ENCODE measurements at places on chromosomes 6 and 20.

DNA sequence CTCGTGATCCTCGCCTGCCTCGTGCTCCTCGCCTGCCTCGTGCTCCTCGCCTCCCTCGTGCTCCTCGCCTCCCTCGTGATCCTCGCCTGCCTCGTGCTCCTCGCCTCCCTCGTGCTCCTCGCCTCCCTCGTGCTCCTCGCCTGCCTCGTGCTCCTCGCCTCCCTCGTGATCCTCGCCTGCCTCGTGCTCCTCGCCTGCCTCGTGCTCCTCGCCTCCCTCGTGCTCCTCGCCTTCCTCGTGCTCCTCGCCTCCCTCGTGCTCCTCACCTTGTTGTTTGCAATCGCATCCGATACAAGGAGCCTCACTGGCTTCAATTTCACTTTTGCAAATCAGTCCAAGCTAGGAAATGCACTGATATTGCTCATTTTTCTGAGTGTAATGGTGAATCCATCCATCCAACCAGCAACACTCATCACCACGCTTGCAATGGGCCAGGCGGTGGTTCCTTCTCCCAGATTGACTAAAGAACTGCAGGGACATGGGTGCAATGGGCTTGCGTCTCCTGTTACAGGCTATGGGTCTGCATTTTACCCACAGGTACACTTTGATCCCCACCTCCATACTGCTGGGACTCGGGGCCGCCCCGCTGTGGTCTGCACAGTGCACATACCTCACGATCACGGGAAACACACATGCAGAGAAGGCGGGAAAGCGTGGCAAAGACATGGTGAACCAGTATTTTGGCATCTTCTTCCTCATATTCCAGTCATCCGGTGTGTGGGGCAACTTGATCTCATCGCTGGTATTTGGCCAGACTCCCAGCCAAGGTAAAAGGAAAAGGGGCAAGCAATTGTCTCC, 4.6 kb downstream of the UNC93A start:
- DNase-seq, result no peak

DNA sequence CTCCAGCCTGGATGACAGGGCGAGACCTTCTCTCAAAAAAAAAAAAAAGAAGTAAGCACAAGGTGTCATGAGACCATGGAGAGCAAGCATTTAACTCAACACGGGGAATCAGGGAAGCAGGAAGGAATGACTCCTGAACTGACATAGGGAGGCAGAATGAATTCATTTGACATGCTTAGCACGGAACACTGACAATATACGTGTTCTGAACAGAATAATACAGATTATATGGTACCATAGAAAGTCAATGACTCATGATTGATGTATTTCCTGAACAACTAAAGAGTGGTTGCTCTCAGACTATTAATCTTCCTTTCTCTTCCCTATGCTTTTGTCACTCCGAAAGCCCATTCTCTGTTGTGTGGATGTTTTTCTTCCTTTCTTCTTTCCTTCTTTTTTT, 20.7 kb upstream of the ASIP start:
- DNase-seq, result no peak

GRCh38 chr6:74939721-74940620, 265.9 kb downstream of the COL12A1 start:
- DNase-seq, result no peak

DNA sequence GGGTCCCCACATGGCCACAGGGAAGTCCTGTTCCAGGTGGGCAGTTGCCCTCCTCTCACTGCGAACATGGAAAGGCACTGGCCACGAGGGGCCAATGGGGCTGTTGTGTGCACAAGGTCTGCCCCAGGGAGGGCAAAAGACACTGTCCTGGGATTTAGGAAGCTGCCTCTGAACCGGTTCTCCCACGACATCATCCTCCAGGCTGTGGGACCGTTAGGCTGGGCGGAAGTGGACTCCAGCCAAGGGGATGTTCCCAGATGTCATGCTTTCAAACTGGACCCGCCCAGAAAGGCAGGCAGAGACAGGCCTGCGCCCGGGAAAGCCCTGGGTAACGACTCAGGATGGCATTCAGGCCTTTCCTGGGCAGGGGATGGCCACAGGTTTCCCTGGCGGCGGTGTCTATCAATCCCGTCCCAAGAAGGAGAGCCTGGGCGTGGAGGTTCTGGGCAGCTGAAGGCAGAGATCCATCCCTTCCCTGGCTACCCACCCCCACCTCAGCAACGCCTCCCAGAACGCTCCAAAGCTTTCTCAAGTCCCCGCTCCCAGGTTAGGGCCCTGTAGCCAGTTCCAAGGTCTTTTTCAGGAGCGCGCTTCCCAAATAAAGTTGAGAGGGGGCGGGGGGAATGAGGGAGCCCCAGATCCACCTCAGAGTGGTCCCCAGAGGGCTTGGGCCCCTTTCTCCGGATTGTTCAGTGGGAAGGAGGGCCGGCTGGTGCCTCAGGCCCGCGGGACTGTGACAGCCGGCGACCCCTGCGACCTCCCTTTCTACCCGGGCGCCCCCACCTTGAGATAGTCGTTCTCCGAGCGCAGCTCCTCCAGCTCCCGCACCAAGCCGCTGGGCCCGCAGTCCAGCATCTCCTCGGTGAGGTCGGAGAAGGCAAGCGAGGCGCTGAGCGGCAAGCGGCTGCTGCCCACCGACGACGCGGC, 13.8 kb upstream of the TLDC2 start:
- no peak for DNase-seq

DNA sequence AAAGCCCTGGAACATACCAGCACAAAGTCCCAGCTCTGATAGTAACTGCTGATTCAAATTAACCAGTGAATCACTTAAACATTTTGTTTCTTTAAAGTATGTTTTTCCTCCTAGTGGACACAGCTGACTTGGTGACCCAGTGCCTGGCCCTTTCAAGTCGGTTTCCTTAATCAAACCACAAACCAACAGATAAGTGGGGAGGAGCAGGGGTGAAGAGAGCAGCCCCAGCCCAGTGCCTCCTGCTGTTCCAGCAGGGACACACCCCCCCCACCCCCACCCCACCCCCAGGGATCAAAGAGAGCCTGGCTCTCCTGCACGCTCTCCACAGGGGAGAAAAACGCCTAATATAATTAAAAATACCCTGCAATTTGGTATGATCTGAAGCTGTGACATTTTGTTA, 55.4 kb upstream of the TBXT start:
- DNase-seq, result no peak

- DNase-seq, result peak; percentile 58
Measured at GRCh38 chr20:5557123-5557522, 193.1 kb upstream of the SHLD1 start.

- peak; percentile 76 for DNase-seq
Measured at GRCh38 chr20:63698739-63699465, 2.5 kb downstream of the TNFRSF6B start.

GRCh38 chr6:149242883-149243282, 74.6 kb upstream of the TAB2 start:
- no peak for DNase-seq

DNA sequence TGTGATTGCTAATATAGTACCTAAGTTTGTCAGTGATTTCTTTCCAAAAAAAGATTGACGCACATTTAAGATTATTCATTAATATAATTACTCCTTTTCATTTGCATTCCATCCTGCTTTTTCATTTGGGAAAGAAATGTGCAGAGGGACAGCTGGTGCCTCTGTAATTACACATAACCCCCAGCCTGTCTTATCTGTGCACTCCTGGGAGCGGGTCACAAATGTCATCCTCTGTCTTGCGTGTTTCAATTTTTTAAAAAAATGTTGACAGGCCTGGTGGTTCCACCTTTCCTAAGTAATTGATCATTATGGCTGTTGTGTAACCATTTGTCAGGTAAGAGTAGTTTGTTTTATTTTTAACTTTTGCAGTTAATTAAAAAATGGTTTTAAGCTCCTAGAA, 92.7 kb downstream of the SLX4IP start:
- no peak for DNase-seq

DNA sequence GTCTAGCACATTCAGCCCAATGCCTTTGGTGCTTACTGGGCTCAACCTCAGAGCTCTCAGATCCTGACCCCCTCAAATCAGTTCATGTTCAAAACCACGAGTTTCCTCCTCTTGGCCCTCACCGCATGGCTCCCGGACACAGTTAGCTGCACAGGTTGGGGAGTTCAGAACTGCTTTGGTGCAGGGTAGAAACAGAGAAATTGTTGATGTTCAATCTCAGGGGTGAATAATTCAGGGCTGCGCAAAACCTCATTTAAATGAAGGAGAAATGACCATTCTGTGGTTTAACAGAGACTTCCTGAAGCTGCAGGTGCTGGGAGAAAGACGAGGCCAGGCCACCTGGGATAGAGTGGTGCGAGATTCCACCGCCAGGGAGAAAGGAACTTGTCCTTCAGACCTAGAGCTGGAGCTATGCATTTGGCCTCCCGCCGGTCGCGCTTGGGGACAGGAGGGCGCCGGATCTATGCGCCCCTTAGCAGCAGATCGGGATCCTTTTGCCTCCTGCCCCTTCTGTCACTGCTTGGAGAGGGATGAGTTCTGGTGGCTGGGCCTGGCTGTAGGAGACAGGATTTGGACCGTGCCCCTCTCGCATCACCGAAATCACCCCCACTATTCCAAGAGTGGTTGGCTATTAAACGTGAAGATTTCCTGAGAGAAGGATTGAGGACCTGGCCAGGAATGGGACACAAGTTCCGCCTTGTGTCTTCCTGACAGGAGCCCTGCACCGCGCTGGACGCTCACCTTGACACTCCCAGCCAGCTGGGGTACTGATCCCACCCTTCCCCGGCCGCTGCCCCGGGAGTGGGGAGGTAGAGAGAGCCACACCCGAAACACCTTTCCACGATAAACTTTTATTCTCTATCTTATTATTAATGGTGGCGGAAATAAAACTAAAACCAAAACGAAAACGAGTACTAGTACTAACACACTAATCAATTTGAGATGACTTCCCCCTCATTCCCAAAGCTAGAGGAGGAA, 767 bp upstream of the PAX1 start:
- no peak for DNase-seq

- no peak for DNase-seq
Measured at GRCh38 chr6:111437573-111437972, 45.4 kb downstream of the REV3L start.

- no peak for DNase-seq
Measured at GRCh38 chr20:57818418-57819181, 108.8 kb upstream of the PMEPA1 start.

- DNase-seq, result no peak
Measured at GRCh38 chr6:105300090-105300489, 102.8 kb downstream of the PREP start.

- no peak for DNase-seq
Measured at GRCh38 chr6:163289447-163289846, 125.1 kb upstream of the QKI start.

GRCh38 chr6:15420959-15421438, 175.1 kb downstream of the JARID2 start:
- DNase-seq, result no peak

DNA sequence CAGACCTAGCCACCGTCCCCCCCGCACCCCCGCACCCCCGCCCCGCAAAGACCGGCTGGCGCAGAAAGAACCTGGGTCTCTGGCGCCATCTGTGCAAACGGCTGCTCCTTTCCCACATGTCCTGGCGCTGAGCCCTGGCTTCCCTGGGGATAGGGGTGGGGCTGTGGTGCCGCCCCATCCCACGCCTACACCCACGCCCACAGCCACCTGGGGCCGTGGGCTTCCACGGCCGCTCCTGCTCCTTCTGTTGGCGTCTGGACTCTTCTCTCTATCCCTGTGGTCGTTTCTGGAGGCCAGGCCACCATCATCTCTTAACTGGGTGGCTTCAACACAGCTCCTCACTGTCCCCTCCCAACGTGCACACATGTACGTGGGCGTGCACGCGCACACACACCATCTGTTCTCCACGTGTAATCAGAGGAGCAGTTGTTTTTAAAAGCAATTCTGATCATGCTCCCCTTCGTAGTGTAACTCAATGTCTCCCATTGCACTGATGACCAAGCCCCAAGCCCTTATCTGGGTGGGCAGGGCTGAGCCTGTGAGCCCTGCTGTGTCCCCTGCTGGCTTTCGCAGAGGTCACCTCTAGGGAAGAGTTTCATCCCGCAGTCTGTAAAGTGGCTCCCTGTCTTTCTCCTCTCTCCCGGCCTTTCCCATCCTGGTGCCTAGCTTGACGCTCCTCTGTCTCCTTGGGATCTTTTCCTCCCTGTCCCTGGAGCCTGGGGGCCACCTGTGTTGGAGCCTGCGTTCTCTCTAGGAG, 31.9 kb upstream of the FAM83D start:
- DNase-seq, result no peak

GRCh38 chr20:24718696-24719095, 230.4 kb upstream of the CST7 start:
- no peak for DNase-seq

Data from activated T-cell treated with anti-CD3 and anti-CD28 coated beads, Interleukin-2, amount 50 U/mL, for 24 hours (primary cell).